ENCODE measurements at places on chromosomes 12 and 14.

GRCh38 chr12:104136577-104136976, 1.4 kb downstream of the NFYB start:
- peak; percentile 40 for DNase-seq

GRCh38 chr14:32654106-32654505, 284.6 kb upstream of the NPAS3 start:
- peak; percentile 35 for DNase-seq

DNA sequence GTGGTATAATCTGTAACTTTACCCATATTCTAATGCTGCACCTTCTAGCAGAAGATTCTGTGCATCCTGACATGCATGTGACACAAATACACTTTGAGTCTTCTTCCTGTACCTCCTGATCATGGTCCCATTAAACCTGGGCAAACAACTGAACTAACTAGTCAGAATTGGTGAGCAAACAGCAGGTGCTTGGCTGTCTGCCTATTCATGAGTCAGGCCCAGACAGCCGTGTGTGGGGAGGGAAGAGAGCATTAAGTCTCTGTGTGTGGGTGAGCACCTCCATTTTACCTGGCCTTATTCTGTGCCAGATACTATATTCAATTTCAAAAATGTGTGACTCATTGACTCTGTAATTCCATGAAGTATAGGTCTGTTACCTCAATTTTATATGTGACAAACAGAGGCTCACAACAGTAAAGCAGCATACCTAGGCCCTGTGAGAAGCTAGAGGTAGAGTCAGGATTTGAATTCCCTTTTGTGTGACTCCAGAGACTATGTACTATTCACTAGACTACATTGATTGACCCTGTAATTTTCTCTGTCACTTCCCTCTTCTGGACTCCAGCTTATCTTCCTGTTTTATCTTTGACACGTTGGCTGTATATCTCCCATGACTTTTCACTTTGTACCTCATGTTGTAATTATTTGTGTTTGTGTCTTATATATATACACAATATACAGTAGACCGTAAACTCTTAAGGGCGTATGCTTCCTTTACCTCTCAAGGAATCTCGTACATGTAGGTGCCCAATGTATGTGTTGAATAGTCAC, 32.2 kb downstream of the SUSD6 start:
- peak; percentile 48 for DNase-seq

DNA sequence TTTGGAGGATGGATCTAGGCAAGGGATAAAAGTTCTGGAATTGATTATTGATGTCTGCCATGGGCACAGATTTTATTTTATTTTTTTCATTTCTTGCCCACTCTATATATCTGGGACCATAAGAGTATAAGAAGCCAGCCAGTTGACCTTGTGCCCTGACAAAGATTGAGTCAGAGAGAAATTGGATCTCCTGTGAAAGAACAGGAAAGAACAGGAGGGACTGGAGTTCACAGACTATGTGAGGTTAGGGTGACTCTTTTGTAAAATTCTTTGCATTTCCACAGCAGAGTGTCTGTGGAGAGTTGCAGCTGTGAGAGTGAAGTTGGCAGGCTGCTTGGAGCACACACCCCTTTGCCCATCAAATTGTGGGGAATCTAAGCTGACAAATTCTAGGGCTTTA, 358.4 kb upstream of the TBX3 start:
- DNase-seq: no peak

Data from EH (cell line).